Stimulated activated CD8-positive, alpha-beta memory T cell treated with anti-CD3 and anti-CD28 coated beads, Interleukin-7, amount 100 ng/mL, for 4 hours (primary cell): ENCODE measurements at places on chromosomes 4 and X.

DNA sequence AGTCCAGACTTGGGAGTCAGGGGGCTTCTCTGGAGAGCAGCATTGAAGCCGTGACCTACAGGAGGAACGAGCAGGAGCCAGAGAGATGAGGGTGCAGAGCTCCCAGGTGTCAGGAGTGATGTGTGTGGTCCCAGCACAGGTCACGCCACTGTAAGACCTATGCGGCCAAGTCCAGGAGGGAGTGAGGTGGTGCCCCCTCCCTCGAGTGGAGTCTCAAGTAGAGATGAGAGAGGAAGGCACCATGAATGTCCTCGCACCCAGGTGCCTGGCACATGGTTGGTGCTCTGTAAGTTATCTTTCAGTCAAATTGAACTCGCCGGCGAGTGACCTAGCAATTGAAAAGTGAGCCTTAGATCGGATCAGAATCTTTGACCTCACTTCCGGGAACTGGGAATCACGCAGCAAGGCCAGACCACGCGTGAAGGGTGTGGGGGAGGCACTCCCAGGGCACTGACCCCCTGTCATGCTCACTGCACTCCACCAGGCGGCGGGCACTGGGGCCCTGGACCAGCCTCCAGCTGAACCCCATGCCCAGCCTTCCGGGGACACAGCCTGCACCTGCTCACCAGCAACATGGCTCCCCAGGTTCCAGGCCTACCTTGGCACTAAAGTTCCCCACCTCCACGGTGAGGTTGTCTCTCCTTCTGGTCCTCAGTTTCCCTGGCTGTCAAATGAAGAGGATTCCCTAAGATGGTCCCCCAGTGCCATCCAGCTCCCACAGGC lies 127.4 kb downstream of the HMX1 start:
- no peak for DNase-seq

GRCh38 chr4:54542540-54543041 lies 115.2 kb upstream of the KIT start:
- no peak for DNase-seq

DNA sequence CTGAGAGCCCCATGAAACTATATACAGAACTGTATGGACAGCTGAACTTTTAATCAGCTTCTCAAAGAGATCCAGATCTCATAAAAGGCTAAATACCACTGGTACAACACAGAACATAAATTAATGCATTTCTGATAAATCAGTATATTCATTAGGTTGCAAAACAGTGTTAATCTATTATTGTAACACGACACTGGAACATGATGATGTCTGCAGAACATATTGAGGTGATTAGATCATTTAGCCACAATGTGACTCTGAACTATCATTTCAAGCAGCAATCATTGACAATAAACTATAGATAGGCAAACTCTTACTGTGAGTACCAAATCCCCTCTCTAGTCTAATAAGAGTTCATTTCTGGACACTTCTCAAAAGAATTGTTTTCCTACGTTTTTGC lies 50.3 kb downstream of the GASK1B start:
- DNase-seq: no peak

- DNase-seq: no peak
These were observed 168.0 kb downstream of the BANK1 start for GRCh38 chr4:101958547-101958946.

DNA sequence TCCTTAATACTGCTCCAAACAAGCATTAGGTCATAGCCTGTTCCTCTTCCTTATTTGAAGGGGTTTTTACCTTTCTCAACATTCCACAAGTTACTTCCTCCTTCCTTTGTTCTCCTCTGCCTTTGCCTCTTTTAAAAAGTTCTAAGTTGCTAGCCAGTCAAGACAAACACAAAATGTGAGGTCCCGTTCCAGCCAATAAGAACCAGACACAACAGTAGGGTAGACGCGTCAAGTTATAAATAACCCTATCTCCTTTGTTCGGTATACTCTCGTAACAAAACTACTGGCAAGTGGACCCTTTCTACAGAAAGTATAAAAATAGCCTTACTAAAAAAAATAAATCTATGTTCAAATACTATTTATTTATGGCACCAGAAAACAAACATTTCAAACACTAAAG lies 6.3 kb upstream of the ACE2 start:
- no peak for DNase-seq

DNA sequence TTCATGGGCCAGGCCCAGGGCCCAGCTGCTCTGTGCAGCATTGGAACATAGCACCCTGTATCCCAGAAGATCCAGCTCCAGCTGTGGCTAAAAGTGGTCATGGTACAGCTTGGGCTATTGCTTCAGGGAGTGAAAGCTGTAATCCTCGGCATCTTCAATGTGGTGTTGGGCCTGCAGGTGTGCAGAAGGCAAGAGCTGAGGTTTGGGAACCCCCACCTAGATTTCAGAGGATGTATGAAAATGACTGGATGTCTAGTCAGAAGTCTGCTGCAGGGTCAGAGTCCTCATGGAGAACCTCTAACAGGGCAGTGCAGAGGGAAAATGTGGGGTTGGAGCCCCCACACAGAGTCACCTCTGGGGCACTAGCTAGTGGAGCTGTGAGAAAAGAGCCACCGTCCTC lies 341.7 kb downstream of the PPP3CA start:
- DNase-seq: no peak

- no peak for DNase-seq
These were observed 3.3 kb downstream of the CSN1S1 start for GRCh38 chr4:69934150-69934549.

DNA sequence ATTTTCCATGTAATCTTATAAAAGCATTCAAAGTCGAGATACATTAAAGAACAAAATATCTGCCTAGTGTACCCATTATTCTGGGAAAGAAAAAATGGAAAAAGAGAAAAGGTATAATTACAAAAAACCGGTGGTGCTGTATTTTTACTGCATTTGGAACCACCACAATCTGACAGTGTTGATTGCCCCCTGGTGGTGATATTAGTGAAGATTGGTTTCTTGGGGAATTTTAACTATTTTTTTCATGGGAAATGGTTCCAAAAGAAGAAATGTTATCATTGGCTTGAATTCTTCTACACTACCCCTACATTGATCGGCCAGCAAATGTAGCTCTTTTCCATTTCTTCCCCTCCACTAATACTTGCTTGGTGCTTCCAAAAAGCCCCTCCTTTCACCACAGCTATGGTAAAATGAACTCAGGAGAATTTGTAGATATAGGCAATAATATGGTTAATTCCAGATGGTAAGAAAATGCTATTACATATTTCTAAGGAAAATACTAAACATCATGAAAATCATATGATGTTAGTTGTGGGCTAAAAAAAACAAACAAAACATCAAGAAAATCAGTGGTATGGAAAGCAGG lies 50.0 kb downstream of the COX18 start:
- DNase-seq: no peak

DNA sequence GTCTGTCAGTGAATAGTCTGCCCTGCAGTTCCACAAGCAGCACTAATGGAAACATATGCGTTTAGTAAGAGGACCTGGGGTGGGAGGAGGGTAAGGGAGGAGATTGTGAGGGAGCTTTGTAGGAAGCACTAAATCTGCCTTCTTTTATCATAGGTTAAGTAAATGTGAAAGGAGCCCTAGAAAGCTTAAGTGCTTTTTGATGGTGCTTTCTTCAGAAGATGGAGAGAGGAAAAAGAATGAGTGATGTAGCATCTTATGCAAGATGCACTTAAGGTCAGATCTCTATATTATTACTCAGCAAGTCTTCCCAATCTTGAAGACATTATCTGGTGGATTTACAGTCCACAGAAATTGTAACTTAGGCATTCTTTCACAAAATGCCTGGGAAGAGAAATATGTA lies 322.7 kb downstream of the PDHA2 start:
- DNase-seq: no peak

- DNase-seq: no peak
These were observed 23.3 kb upstream of the TMEM255A start for GRCh38 chrX:120334603-120335002.

- DNase-seq: no peak
These were observed 156.3 kb downstream of the BCOR start for GRCh38 chrX:39941332-39941920.

GRCh38 chrX:133090236-133090809 lies 6.6 kb downstream of the USP26 start:
- no peak for DNase-seq

DNA sequence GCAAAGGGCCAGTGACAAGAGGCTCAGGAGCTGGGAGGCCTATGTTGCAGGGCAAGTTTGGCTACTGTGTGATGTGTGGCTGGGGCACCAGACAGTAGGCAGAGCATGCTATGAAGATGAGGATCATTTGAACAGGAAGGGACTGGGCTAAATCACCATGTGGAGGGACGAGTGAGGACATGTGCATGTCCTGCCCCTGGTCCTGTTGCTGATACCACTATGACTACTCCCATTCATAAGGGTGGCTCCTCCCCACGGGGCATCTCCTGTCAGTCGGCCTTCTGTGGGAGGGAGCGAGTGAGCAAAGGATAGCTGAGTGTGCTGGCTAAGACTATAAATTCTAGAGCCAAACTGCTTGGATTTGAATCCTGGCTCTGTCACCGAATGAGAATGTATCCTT lies 139.2 kb downstream of the TMEM164 start:
- no peak for DNase-seq

DNA sequence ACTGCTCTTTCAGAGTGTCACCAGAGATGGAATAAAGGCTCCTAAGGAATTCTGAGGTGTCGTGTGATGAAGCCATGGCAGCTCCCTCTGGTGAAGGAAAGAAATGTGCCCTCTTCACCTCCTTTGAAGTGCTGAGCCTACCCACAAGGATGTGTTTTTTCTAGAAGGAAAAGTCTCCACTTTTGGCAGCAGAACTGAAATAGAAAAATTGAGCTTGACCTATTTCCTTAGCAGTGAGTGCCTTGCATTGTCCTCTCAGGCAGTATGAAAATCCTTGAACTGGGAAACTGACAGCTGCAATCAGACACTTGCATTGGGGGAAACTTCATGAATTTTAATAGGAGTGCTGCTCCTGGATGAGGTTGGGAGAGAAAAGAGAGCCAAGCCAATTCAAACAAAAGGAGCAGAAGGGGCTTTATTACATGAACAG lies 95.2 kb downstream of the DCLK2 start:
- DNase-seq: no peak

- no peak for DNase-seq
These were observed 8.3 kb downstream of the SLITRK2 start for GRCh38 chrX:145825896-145826295.

DNA sequence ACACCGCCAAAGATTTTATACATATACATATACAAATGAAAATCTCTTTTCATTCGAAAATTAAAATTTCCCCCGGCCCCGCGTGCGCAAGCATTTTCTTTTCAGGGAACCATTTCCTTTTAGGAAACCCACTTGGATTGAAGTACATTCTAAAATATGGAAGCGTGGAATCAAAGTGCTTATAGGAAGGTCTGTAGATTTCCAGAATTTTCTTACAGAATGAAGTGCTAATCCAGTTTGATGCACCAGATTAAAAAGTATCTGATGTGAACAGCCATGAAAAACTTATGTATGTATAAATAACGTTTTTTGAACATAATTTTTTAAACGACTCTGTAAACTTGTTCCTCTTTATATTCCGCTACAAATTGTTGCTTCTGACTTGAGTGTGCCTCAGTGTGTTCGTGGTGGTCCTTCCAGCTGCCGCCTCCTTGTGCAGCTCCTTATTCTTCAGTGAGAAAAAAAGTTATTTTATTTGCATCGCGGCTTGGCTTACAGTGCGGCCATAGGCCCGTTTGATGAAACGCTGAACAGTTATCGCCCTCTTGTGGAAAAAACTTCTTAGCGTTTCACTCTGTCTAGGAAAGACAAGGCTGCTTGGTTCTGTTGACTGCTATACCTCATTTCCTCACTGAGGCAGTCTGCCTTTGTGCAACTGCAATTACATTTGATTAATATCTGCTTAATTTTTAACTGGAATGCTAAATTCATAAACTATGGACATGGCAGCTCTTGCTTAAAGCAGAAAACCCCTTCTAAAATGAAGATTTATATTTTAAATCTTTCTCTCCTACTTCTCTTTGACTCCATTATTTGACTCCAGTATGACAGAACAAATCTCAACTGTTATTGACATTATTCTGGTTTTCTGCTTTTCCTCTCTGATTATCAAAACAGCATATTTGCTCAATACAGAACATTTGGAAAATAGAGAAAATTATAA lies 4.7 kb upstream of the NKX6-1 start:
- DNase-seq: no peak

GRCh38 chr4:182093935-182094334 lies 149.3 kb upstream of the TENM3 start:
- DNase-seq: no peak

- no peak for DNase-seq
These were observed 59.3 kb downstream of the MSN start for GRCh38 chrX:65726715-65727114.

- DNase-seq: no peak
These were observed 314.8 kb downstream of the FAM47A start for GRCh38 chrX:33817266-33817665.
